NCI-H1417 (cell line): ENCODE measurements at places on chromosomes 3 and 15.

DNA sequence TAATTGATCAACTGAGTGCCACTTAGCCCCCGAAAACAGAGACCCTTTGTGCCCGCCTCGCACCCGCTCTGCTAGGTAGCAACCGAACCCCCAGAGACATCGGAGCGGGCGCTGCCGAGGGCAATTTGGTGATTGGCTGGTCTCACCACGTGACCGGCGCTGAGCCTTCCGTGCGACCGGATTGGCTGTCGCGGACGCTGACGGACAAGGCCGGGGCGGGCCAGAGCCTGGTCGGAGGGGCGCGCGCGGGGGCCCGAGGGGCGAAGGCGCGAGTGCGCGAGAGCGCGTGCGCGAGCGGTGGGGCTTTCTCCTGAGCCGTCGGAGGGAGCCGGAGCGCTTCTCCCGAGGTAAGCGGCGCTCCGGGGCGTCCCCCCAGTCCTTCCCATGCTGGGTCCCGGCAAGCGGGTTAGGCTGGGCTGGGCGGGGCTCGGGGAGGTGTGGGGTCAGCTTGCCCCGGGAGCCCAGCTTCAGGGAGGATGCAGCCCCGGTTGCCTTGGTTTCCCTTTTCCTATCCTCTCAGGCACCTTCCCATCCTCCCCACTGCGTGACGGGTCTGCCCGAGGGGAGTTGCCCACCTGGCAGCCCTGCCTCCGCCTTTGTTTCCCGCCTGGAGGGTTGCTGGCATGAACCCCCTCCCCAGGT lies at the start of gene TMEM108:
Gene TMEM108 (plus strand): TSS at position 303 of the 642 bp plus-strand sequence.
- DNase-seq: peak; percentile 97

GRCh38 chr3:66442254-66443117 lies 58.3 kb downstream of the LRIG1 start:
- DNase-seq: no peak

DNA sequence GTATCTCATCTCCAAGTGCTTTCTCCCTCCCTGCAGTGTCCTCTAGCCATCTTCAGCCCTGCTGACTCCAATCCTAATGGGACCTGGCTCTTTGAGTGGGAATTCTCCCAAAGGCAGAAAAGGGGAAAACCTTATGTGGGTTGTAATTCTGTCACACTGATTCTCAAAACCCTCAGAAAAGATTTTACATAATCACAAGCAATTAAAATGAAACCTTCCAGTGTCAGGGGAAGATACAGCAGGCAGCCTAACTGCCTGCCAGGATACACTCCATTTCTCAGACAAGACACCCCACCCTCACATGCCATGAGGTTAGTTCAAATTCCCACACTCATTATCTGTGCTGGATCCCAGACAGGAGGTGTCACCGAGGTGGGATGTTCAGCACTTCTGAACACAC lies 121.4 kb downstream of the RFTN1 start:
- no peak for DNase-seq

DNA sequence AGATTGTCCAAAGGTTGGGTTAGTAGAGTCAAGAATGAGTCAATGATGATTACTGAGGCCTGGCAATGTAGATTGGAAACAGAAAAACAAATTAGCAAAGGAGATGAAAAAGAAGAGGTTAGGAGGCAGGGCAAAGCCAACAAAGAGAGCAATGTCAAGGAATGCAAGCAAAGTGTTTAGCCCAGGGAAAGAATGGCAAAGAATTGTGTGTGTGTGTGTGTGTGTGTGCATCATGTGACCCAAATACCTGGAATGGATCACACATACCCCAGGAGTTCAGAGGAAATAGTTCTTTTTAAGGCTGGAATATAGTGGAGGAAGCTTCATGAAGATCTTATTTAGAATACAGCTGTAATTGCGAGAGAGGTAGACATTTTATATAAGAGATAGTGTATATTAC lies 831.7 kb upstream of the ARPP21 start:
- DNase-seq: no peak

DNA sequence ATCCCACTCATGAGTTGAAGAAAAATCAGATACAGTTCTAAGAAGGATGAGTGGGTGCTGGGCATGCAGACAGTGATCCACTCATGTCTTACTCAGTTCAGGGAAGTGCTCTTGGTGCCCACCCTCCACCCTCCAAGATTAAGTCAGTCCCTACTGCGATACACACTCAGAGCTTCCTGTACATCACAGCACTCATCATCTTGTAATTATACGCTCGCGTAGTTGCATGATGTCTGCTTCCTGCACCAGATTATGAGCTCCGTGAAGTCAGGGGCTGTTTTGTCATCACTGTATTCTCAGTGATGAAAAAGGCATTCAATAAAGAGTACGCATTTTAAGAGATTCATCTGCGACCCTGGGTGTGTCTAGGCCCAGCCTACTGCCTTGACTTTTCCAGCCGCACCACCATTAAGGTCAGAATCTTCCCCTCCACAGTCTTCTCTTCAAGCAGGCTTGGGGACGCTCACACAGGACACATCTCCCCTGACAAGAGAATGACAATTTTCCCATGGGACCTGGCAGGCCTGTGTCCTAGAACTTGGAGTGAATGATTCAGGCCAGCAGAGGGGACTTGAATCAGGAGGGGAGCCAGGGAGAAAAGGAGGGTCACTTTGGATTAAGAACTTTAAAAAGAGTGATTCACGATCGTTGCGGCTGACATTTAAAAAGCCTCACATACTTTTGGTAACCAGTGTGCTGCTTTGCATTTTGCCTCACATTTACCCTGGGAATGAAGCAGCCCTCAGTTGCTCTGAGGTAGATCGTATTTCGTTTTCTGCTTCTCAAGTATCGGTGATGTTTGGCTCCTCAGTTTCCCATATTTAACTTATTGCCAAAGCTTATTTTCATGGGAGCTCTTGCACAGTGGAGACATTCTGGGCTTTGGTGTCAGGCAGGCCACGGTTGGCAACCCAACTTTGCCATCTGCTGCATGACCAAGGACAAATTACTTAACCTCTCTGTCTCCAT lies 7.9 kb upstream of the PDE8A start:
- DNase-seq: no peak

GRCh38 chr3:191455257-191455952 lies 5.6 kb upstream of the PYDC2 start:
- no peak for DNase-seq

DNA sequence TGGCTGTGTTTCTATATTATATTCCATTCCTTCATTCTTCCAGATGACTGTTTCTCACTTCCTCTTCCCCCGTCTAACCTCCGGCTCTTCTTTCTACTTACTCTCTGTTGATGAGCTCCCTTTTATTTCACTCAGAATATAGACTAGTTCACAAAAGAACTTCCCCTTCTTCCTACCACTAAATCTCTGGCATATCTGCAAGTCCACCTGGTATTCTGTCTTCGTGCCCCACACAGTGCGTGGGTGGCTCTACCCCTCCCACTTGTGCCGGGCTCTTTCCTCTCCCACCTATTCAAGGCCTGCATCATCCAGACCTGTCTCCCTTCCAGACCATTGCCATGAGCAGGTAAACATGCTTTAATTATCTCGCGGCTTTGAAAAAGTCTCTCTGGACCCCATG lies 73.0 kb downstream of the SCN10A start:
- DNase-seq: no peak

DNA sequence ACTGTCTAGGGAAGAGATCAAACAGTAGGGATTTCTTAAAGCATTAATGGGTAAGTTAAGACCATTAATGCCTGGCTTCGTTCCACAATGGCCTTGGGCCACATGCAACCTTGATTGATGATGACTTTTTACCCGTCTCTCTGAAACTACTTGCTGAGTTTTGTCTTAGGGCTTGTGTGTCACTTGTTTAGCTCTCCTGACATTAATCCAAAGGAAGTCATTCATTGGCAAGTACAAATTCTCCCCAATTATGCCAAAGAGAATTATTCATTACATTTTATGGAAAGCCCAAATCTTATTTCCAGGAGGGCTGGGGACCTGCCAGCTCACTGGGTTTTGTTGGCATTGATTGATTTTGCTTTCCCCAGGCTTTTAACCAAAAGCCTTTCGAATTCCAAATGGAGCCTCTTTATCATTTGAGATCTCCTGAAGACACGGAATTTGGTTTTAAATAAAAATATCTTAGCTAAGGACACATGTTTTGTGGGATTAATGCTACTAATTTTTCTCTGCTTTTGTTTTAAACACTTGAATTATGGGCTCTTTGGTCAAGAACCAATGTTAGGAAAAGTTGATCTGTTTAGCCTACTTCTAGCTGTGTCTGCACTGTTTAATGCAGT lies 40.7 kb downstream of the SERPINI1 start:
- no peak for DNase-seq

DNA sequence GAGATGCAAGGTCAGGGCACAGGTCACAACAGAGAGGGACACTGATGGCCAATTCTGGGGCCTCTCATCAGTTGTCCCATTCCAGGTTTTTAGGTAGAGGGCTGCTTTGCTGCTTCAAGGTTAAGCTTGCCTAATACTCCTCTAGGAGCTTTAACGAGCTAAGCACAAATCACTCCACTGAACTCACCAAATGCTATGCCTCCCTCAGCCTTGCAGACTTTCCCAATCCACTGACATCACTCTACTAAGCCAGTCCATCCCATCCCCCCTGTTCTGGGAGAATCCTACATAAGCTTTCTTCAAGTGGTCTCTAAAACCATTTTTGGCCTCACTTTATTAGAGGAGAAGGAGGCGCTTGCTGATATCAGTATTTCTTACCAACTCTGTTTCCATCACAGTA lies 24.8 kb upstream of the PDCD6IP start:
- DNase-seq: no peak

GRCh38 chr3:101984356-101984755 lies 135.0 kb downstream of the NFKBIZ start:
- DNase-seq: no peak

DNA sequence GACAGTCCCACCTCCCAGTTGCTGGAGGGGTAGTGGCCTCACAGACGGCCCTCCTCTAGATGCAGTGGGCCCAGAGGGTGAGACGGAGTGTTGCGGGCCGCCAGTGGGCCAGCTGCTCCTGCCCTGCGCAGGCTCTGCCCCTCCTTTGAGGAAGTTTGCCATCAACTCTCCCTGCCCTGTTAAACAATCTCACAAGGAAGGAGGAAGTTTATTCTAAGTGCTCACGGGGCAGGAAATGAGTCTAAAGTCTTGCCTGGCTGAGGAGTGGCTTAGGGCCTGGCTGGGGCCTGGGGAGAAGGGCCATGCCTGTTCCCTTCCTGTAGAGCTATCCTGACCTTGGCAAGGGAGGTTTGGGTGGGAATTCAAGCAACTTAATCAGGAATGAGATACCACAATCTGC lies at the start of gene FAM3D:
Gene FAM3D (minus strand): TSS at position 92 of the 400 bp plus-strand sequence. CDS start 11,211 bp downstream, outside the sequence.
- no peak for DNase-seq

GRCh38 chr15:89770041-89770440 lies 6.1 kb upstream of the MESP2 start:
- no peak for DNase-seq

- DNase-seq: peak; percentile 3
These were observed 1.9 kb downstream of the ROBO2 start for GRCh38 chr3:77041811-77042210.

GRCh38 chr3:152021951-152022461 lies 148.6 kb downstream of the SUCNR1 start:
- no peak for DNase-seq

GRCh38 chr3:150237490-150237889 lies 170.6 kb upstream of the TSC22D2 start:
- no peak for DNase-seq

- DNase-seq: no peak
These were observed 680.6 kb downstream of the ROBO2 start for GRCh38 chr3:77720460-77720971.

DNA sequence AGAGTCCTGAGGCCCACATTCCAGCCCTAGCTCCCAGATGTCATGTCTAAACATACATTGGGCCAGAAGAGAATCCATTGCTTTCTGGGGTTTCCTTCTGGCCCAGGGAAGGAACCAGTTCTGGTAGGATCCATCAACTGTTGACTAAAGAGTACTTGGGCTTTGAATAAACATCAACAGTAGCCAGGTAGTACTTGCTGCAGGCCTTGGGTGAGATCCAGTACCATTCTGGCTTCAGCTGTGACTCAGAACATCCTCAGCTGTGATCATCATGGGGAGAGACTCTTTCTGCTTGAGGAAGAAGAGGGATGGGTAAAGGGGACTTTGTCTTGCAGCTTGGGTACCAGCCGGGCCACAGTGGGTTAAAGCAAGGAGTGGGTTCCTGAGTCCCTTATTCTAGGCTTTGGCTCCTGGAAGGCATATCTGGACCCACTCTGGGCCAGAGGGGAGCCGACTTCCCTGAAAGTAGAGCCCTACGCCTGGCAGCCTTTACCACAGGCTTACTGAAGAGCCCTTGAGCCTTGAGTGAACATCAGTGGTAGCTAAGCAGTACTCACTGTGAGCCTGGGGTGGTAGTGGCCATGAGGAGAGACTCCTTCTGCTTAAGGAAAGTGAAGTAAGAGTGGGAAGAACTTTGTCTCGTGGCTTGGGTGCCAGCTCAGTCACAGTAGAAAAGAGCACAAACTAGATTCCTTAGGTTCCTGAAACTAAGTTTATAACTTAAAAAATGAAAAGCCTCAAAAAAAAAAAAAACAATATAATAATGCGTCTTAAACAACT lies 128.3 kb downstream of the GOLIM4 start:
- no peak for DNase-seq

DNA sequence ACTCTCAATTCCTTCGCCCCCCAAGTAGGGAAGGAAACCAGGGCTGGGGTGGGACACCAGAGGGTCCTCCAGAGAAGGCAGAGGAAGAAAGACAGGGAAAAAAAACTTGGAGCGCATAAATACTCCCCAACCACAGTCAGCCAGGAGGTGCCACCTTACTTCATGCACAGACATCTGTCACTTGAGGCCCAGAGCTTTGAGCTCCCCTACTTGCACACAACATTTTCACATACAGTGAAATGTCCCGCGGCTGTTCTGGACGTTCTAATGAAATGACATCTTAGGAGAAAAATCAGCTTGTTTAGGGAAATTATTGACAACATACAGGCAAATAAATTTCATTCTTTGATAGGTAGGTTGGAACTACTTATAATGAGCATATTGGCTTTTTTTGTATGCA lies 113.0 kb downstream of the LIPC start:
- no peak for DNase-seq

GRCh38 chr3:177337541-177338331 lies 140.5 kb upstream of the TBL1XR1 start:
- no peak for DNase-seq

DNA sequence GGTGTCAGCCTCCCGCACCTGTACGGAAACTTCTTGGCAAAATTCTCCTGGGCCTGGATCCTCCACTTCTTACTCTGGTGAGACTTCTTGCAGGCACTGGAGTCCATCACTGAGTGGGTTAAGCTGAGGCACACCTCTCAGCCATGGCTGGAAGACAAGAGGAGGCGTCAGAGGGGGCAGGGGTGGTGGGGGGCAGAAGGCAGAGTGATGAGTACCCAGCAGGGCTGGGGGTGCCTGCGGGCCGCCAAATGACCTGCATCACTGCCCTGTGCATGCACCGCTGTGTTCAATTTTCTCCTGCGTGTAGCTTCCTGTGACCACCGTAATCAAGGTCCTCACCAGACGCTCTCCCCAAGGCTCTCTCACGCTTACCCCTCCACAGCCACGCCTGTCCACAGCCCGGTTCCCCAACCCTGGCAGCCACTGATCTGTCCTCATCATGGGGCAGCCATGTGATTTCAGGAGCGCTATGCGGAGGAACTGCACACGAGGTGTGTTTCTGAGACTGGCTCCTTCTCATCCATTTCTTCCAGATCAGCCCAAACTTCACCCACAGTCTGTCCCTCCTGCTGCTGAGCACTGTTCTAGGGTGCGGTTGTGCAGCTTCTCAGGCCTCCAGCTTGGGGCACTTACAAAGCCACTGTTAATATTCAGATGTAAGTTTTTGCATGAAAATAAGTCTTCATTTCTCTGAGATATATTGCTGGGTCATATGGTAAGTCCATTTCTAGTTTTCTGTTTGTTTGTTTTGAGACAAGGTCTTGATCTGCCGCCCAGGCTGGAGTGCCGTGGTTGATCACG lies 5.2 kb downstream of the C3orf22 start:
- no peak for DNase-seq
